ENCODE measurements at places on chromosomes 4 and X.

DNA sequence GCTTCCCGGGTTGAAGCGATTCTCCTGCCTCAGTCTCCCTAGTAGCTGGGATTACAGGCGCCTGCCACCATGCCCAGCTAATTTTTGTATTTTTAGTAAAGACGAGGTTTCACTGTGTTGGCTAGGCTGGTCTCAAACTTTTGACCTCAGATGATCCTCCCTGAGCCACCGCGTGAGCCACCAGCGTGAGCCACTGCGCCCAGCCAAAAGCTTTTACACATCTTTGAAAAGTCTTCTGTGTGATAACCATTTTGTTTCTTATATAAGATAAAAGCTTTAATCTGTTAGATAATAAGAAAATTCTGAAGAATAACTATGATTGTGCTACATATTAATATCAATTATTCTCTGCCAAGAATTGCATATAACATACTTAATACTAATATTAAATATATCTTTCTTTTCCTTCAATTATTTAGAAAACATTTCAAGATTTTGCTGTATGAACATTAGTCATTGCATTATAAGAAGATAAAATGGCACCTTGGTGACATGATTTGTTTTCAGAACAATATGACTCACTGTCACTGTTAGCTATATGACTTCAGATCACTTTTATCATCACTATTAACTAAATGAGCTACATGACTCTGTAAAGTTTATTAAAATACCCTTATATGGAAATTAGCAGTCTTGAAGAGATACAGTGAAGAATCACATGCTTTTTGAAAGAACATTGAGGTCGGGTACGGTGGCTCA, 33.4 kb downstream of the RUFY3 start:
- DNase-seq = no peak

DNA sequence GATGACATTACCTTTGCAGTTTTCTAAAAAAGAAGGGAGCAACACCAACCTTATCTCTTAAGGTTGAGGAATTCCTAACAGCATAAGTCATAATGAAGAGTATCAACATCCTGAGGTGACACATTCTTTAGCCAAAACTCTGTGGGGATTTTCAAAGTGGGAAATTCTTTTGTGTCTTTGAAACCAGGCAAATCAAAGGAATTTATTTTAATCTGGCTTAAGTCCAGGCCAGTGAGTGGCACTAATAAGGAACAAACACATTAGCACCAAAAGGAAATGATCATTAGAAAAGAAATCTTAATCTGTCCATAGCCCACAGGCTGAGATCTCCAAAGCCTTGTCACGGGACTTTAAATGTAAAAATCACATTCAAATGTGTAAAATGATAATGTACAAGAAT, 110.1 kb downstream of the LARP7 start:
- DNase-seq = no peak

DNA sequence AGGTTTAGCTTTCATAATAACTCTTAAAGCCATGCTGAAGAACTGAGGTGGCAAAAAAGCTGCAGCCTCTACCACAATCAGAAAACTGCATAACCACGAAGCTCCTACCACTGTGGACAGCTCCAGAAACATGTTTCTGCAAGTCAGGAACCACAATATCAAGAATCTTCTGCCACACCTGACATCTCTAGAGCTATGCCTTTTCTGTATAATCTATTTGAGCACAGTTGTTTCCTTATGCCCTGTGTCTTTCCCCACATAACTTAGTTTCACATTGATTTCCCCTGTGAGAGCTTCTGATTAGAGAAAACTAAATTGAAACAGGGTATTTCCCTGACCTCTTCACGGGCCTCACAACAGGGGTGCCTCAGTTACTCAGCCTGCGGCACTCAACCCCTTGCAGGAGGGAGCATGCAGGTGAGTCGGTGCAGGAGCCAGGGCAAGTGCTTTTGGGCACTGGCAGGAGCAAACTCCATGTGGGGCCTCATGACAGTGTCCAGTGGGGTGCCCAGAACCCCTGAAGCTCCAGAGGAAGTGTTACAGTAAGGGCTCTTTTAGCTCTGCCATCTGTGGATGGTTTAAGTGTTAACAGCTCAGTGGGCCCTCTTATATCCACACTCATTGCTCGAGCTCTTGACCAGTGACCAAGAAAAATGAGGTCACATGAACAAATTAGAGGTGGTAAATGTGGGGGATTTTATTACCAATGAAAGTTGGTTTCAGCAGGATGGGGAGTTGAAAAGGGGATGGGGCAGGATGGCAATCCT, 132.8 kb upstream of the BMP3 start:
- DNase-seq = no peak

DNA sequence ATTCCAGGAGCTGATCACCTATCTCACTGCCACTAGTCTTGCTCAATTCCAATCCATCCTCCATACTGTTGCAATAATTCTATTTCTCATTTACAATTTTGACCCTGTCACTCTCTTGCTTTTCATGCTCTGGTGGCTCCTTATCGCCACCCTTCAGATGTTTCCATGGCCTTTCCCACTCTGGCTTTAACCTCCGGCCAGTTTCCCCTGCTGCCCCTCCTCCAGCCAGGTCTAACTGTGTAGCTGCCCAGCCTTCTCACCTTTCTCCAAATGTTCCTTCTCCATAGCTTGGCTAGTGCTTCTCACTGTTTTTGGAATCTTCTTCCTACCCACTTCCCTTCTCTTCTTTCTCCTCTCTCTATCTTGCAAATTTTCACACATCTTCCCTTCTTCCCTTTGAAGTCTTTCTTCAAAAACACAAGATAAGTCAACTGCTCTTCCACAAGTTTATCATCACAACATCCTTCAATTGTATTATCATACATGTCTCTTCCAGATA, 153.8 kb downstream of the COL25A1 start:
- no peak for DNase-seq

DNA sequence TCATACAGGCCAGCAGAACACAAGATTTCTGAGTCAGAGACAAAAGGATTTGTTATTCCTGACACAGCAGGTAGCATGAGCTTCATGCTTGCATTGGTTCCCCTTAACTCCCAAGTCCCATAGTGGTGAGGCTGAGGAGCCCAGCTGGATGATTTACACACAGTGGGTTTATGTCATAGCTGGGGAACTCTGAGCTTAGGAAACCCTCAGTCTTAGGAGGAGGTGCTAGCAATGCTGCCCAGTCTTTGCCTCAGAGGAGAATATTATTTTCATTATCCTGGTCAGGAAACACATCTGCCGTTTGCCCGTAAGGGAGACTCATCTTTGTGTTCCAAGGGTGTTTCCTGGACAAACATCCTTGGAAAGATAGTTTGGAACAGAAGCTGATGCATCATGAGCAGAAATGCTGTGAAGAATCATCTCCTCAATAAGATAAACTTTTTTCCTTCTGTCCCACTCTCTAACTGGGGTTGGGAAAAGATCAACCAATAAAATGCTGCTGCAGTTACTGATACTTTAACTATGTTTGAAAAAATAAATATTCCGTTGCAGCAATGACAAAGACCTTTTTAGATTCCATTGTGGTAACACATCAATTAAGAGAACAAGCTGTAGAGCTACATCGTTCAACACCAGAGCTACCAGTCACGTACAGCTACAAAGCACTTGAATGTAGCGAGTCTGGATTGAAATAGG, 146.8 kb downstream of the DCLK2 start:
- no peak for DNase-seq

DNA sequence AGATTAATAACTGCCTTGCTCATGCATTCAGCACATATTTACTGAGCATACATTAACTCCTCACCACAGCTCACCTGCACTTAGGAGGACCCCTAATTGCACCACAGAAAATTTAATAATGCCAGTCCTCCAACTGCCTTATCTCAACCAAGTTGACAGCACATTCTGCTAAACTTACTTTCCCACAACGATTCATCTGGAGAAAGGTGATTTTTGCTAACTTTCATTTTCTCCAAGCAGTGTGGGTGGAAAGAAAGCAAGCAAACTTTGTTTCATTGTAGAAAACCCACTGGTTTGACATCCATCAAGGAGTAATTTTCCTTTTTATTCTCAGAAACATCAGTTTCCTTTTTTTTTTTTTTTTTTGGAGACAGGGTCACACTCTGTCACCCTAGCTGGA, 49.1 kb downstream of the RASGEF1B start:
- no peak for DNase-seq

GRCh38 chrX:106331606-106332005, 163.5 kb downstream of the PWWP3B start:
- no peak for DNase-seq

- DNase-seq = no peak
Observed at GRCh38 chrX:50071494-50071893, 129.3 kb downstream of the AKAP4 start.

DNA sequence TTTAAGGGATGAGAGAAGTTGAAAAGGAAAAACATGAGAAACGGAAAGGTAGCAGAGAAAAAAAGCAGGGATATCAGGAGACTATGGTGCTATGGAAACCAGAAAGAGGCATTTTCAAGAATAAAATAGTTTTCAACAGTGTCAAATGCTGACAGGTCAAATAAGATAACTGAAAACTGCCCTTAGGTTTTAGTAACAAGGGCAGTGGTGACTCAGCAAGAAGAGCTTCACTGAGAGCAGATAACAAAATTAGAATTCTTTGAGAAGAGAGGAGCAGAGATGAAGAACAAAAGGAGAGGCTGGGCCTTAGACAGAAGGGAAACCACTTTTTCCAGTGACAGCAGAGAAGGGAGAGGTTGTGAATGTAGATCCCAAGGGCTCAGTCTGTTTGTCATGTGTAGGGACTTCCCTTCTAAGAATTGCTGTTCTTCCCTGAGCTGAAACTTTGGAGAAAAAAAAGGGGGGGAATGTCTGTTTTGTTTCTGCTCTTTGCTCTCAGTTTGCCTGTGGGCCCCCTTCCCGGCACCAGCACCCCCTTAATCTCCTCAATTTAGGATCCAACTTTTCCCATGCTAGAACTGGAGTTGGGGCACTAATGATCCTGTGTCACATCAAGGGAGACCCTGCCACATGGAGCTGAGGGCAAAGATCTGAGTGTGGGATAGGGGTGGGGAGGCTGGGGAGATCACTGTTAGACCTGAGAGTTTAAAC, 26.8 kb upstream of the MAGEA10 start:
- DNase-seq = no peak

- DNase-seq = no peak
Observed at GRCh38 chrX:9586992-9587392, 122.1 kb downstream of the TBL1X start.

- no peak for DNase-seq
Observed at GRCh38 chrX:126551725-126552312, 795 bp downstream of the DCAF12L1 start.

- no peak for DNase-seq
Observed at GRCh38 chr4:40462326-40462725, 127.2 kb downstream of the CHRNA9 start.

DNA sequence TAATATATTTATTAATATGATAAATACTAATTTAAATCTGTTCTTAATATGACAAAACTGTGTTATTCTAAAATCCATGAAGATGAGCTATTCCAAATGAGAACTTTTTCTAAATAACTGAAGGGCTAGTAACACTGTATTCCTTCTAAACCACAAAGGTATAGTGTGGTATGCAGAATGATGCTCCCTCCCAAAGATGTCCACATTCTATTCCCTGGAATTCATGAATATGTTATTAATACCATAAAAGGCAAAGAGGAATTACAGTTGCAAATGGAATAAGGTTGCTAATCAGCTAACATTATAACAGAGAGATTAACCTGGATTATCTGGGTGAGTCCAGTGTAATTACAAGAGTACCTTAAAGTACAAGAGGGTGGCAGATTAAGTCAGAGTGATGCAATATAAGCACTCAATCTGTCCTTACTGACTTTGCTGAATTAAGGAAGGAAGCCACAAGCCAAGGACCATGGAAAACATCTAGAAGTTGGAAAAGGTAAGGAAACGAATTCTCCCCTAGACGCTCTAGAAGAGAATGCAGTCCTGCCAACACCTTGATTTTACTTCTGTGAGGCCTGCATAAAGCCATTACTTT, 20.7 kb upstream of the MAB21L2 start:
- no peak for DNase-seq

- no peak for DNase-seq
Observed at GRCh38 chrX:8726031-8726652, 5.8 kb downstream of the ANOS1 start.

DNA sequence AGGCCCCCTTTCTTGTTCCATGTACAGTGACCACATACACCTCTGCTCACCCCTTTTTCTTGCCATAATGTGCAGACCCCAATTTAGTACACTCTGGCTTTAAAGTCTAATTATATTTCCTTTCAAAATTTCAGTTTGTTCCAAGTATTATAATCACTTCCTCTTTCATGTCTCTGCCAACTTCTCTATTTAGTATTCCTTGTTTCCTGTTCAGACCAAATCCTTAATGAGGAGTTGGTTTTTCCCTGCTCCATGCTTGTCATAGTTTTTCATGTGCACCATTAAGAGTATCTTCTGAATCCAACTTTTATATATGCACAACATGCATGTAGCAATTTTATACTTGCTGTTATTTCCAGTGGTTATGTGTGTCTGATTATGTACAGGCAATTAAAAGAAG, 32.3 kb downstream of the USP53 start:
- DNase-seq = no peak

GRCh38 chrX:129449148-129449547, 74.1 kb downstream of the SMARCA1 start:
- DNase-seq = no peak

GRCh38 chr4:178165951-178166308, 723.7 kb upstream of the AGA start:
- no peak for DNase-seq

DNA sequence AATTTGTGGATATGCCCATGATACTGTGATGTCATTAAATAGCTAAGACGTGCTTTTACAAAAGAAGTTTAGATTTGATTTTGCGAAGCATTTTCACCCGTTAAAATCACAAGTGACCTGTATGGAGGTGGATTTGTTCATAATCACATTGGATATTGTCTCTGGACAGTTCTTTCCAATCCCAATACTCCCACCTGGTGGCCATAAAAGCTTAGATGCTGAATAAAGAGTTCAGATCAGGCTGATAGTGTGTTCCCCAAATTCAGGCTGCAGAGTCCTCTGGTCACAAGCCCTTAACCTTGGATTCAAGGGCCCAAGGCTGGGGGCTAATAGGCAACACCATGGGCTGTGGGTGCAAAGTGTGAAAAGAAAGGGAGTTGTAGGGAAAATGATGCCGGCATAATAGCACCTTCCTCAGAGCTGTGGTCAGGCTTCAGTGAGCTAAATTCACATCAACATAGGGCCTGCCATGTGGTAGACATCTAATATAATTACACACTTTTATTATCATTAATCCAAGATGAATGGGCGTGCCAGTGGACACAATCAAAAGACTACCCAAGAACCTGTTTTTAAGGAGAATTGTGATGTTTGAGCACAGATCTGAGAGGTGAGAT, 28.1 kb downstream of the SMIM43 start:
- no peak for DNase-seq

DNA sequence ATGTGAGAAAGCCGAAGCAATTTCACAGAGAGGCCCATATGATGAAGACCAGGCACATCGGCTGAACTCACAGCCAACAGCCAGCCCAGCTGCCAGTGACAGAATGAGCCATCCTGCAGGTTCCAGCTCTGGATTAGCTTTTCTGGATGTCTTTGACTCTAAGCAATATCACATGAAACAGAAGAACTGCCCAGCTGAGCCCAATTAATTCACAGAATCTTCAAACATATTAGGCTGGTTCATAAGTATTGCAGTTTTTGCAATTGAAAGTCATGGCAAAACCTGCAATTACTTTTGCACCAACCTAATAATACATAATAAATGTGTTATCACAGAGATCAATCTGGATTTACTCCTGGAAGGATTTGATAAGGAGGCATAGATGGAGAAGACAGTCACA, 299.9 kb downstream of the RAB28 start:
- no peak for DNase-seq
